T-cell (primary cell): ENCODE measurements at places on chromosomes 1 and 21.
A peak's percentile ranks its signal among the peaks of the same experiment; 100 is the strongest.

DNA sequence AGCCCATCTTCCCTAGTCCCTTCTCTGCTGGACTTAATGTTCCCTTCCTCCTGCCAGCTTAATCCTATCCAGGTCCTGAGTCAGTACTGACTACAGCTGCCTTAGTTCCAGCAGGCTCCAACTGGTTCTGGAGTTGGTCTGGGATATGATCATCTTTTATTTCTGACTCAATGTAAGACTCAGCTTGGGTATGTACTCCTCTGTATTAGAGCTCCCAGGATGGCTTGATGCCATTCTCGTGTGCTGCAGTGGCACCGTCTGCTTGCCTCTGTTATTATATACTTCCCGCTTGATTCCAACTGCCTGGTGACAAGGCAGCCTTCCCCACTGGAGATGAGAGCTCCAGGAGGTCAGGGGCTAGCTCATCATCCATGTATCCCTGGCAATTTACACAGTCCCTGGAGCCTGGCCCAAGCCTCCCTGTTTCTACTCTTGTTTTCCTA is 164.4 kb upstream of the DPT start:
- no peak for DNase-seq

DNA sequence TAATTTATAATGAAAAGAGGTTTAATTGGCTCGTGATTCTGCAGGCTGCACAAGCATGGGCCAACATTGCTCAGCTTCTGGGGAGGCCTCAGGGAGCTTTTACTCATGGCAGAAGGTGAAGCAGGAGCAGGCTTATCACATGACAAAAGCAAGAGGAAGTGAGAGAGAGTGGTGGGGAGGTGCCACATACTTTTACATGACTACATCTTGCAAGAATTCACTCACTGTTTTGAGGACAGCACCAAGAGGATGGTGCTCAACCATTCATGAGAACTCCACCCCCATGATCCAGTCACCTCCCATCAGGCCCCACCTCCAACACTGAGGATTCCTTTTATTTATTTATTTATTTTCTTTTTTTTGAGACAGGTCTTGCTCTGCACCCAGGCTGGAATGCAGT is 5.5 kb upstream of the PLEKHM2 start:
- DNase-seq, result no peak

DNA sequence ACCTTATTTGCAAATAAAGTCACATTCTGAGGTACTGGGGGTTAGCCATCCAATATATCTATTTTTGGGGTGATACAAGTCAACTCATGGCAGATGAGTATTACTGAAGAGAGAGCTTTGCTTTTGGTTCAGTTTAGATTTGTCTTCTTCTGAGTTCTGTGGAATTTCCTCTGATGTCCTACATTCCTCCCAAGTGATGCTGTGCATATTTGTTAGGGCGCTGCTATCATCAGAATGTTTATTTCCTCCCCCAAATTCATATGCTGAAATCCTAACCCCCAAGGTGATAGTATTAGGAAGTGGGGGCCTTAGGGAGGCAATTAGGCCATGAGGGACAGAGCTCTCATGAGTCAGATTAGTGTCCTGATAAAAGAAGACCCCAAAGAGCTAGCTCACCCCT is 96.2 kb upstream of the WLS start:
- DNase-seq, result no peak

- no peak for DNase-seq
Measured at GRCh38 chr1:240719953-240720700, 108.2 kb upstream of the GREM2 start.

GRCh38 chr1:9809100-9809510 is 14.7 kb downstream of the CLSTN1 start:
- DNase-seq, result no peak

GRCh38 chr1:211281320-211282022 is 22.3 kb downstream of the RCOR3 start:
- no peak for DNase-seq

- DNase-seq, result no peak
Measured at GRCh38 chr1:12447307-12447706, 170.7 kb downstream of the DHRS3 start.

DNA sequence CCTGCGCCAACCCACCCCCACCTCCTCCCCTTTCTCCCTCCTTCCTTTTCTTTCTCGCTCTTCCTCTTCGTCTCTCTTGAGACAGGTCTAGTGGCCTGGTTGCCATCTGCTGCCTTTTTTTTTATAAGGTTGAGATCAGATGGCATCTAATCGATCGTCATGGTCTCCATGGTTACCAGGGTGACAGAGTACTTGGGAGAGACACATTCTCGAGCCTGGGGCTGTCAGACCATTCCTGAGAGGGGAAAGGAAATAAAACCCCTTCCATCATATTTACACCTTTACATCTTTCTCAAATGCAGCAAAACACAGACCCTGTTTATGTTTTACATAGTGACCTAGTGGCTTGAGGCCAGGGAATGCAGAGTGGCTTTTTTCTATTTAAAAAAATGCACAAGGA is 53.5 kb upstream of the SLC22A15 start:
- no peak for DNase-seq

DNA sequence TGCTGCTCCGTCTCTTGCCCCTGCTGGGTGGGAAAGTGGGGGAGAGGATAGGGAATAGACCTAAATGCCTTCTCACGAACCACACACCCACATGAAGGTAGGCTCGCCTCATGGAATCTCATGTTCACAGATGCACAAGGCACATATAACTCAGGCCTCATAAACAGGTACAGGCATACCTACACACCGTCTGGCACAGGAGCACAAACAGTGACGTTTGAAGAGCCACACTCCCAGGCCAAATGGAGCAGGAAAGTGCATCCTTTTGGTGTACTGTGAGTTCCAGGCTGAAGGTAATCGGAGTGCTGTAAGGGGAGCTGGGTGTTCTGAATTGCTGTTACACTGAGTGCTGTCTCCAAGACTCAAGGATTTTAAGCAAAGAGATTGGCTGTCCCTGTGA is 13.1 kb downstream of the UTP11 start:
- DNase-seq, result no peak

DNA sequence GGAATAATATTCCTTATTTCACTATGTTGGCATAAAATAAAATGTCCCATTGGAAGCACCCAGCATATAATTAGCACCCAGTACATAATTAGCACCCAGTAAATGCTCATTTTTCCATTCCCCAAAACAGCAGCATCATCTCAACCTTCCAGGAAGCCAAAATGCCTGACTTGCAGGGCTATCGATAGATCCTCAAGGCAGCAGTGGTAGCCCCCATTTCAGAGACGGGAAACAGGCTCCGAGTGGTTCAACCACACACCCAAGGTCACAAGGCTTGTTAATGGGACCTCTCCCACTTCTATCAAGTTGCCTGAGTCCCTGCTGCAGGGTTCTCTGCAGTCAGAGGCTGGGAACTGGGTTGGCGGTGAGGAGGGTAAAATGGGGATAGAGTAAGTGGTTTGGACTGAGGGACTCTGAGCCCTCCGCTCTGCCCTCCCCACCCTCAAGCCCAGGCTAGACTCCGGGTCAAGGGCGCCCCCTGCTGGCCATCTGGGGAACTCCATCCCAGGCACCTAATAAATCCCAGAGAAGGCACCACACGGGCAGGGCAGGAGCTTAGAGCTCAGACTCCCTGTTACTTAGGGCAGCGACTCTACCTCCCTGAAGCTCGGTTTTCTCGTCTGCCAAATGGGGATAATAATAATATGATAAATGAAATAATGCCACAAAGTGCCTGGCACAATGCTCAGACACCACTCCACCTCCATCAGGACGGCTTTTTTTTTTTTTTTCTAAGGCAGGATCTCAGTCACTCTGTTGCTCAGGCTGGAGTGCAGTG is 21.9 kb upstream of the LAPTM5 start:
- DNase-seq, result peak; percentile 89

- DNase-seq, result no peak
Measured at GRCh38 chr1:31750858-31751510, 13.2 kb downstream of the ADGRB2 start.

- DNase-seq, result no peak
Measured at GRCh38 chr1:106613861-106614260, 442.6 kb upstream of the PRMT6 start.

DNA sequence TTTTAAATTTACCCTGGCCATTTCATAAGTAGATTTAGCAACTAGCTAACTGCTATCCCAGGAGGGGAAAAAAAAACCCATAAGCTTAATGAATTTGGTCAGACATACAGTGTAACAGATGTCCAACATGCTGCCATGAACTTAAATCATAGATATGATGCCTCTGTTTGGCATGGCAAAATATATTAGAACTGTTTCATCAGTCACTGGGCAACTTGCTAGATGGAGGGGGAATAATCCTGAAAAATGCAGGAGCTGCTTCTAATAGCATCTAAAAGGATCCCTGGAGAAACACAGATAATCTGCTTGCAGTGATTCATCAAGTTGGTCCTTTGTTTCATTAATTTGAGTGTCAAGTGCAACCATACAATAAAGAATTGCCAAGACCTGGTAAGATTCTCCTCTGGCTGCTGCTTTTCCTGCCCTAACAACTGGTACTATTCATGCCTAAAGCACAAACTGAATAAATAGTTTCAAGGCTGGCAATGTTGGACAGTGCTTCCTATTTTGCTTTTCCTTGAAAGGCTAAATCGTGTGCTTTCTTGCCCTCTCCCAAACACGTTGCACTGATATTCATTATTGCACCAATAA is 1.5 kb upstream of the ST6GALNAC5 start:
- no peak for DNase-seq

GRCh38 chr1:202159534-202160371 is 649 bp downstream of the PTPN7 start:
- no peak for DNase-seq

- peak; percentile 32 for DNase-seq
Measured at GRCh38 chr1:5991381-5992025, 722 bp downstream of the NPHP4 start.

- DNase-seq, result no peak
Measured at GRCh38 chr21:17931080-17931479, 111.9 kb upstream of the C21orf91 start.

GRCh38 chr21:39938086-39938625 is 70.9 kb downstream of the PCP4 start:
- DNase-seq, result no peak

GRCh38 chr1:78054559-78054958 is 8.8 kb downstream of the GIPC2 start:
- DNase-seq, result no peak

- DNase-seq, result no peak
Measured at GRCh38 chr1:61081144-61081685, 1.1 kb upstream of the NFIA start.

DNA sequence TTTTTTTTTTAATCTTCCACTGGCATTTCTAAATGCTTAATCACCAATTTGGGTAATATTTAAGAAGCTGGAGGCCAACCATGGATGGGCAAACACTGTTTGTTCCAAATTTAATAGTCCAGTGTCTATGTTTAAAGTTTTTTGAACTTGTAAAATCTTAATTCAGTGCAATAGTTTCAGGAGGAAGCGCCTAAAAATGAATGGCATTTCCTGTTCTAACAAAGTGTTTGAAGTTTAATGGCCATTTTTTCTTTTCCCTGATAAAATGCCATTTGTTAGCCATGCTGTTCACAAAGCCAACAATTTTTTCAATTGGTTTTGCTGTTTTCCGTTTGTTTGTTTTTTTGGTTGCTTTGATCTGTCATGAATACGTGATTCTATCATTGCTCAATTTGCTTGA is 552.1 kb downstream of the LMO4 start:
- no peak for DNase-seq

DNA sequence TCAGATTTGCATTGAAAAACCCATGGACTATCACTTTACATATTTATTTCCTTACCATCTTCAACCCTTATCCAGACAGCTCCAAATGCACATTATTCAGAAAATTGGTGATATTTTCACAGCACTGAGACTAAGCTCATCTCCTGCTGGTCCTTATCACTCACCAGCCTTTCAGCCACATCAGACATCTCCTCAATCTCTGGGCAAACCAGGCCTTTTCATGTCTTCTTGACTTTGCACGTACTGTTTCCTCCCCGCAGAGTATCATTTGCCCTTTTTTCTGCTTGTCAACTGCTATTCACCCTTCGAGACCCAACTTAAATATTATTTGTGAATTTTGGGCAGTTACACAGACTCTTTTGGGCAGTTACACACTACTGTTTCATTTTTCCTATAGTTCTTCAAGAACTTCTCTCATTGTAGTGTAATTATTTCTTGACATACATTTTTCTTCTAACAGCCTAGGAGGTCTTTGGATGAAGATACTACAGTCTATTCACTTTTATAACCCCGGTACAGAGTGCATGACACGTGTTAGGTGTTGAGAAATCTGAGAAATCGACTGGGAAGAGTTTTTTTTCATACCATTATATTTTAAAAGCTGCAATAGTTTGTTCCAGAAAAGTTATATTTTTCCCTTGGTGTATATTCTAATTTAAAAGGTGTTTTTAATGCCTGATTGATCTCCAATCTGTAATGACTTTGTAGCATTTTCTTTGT is 98.0 kb downstream of the FGGY start:
- DNase-seq, result no peak
